Airway epithelial cell (primary cell): ENCODE measurements at places on chromosomes 12 and 14. TPM values are rescaled to one million over a fixed set of nuclear protein-coding genes. Genes with fewer than 3 reads are reported as not detected.

The GPR162 gene
- total RNA-seq: 0.09 and 0.21 TPM in 2 replicates

The GPR132 gene
- 0.14 TPM in 1 of 2 replicates, not detected in the other for total RNA-seq

The BIN2 gene
- 0.42 TPM in 1 of 2 replicates, not detected in the other for total RNA-seq

The ST8SIA1 gene
- 0.21 and 0.23 TPM in 2 replicates for total RNA-seq

The SIRT4 gene
- total RNA-seq: 1.5 TPM in 2 replicates

The AQP6 gene
- total RNA-seq: 0.14 TPM in 1 of 2 replicates, not detected in the other

The EPYC gene
- not detected in 2 replicates for total RNA-seq

The SLC22A17 gene
- total RNA-seq: 3.8 and 5.4 TPM in 2 replicates

The LRP1-AS gene
- not detected in 2 replicates for total RNA-seq

The CIT gene
- 12.4 and 19.7 TPM in 2 replicates for total RNA-seq

The C1S gene
- 1.6 and 2.1 TPM in 2 replicates for total RNA-seq

The KRT77 gene
- total RNA-seq: 0.09 and 0.21 TPM in 2 replicates

The GPR65 gene
- total RNA-seq: not detected in 2 replicates

The RNU6-7 gene
- not detected in 2 replicates for total RNA-seq

The PRPH gene
- total RNA-seq: not detected in 2 replicates
